NCI-H82 (cell line): ENCODE measurements at places on chromosomes 3 and 15.

- DNase-seq, result no peak
These were observed 109.4 kb downstream of the KLF13 start for GRCh38 chr15:31435912-31436628.

- peak; percentile 87 for DNase-seq
These were observed 793 bp downstream of the PCOLCE2 start for GRCh38 chr3:142888099-142888480.

- DNase-seq, result no peak
These were observed 25.3 kb downstream of the UBXN7 start for GRCh38 chr3:196406811-196407470.

DNA sequence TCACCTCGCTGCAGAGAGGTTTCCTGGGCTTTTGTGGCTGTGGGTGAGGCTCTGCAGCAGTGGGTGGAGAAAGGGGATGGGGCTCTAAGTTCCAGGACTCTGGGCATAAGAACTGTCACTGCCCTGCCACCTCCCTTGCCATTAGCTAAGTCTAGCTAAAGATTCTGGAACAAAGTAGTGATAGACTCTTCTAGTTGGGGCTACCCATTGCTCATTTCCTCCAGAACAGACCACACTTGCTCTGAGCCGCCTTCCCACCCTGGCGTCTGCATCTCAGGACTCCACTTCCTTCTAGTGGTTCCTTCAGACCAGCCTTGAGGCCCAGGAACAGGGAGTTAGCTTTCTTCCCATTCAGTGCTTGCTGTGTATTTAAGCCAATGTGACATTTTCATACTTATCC lies 7.5 kb downstream of the ARHGAP31 start:
- no peak for DNase-seq

DNA sequence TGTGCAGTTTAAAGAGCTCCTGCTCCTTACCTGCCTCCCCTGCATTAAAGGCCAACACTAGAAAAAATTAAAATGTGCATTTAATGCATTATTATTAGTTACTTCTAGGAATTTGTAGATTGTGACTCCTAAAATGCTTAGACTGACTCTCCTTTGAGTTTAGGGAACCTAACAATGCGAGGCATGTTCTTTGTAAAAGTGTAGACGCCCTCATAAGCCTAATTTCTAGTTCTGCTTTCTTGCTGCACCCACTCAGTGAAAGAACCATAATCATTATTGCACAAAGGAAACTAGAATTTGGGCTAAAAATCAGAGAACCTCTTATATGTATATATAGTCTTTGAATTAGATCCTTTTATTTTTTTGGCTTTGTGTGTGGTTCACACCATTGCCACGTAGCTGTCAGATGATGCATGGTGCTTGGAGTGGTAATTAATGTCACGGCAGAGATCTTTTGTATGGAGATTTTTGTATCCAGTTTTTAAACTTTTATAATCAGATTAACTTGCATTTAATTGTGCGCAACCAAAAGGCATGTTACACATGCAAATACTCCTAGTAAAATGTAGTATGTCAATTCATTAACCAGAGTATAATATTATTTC lies 710 bp downstream of the ABHD10 start:
- peak; percentile 54 for DNase-seq

DNA sequence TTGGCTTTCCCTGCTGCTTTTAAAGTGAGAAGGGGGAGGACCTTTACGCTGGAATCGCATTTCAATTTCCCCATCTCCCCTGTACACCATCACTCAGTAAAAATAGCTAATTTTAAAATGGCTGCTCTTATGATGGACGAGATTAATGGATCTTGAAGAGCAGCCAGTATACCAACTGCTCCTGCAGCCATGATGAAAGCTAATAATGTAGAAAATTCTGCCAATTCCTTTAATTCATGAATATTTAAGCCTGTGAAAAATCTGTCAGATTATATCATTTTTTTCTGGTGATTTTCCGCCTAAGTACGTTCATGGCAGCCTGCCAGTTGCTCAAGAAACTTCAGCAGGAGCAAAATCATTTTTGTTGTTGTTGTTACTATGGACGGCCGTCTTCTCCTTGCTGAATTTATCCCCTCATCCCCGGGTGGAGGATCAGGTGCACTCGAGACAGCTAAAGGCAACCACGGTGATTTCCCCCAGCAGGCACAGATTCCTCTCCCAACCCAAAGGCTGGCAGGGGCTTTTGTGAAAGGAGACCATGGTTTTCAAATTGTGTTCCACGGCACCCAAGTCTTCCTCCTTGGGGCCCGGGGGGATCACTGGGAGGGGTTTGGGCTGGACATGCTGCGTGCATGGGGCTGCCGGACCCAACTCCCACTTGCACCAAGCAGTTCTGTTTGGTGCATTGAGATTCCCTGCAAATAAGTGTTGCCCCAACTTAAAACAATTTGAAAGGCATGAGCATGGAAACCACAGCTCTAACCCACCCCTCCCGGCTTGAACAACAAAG lies 289.6 kb downstream of the UACA start:
- DNase-seq, result no peak

DNA sequence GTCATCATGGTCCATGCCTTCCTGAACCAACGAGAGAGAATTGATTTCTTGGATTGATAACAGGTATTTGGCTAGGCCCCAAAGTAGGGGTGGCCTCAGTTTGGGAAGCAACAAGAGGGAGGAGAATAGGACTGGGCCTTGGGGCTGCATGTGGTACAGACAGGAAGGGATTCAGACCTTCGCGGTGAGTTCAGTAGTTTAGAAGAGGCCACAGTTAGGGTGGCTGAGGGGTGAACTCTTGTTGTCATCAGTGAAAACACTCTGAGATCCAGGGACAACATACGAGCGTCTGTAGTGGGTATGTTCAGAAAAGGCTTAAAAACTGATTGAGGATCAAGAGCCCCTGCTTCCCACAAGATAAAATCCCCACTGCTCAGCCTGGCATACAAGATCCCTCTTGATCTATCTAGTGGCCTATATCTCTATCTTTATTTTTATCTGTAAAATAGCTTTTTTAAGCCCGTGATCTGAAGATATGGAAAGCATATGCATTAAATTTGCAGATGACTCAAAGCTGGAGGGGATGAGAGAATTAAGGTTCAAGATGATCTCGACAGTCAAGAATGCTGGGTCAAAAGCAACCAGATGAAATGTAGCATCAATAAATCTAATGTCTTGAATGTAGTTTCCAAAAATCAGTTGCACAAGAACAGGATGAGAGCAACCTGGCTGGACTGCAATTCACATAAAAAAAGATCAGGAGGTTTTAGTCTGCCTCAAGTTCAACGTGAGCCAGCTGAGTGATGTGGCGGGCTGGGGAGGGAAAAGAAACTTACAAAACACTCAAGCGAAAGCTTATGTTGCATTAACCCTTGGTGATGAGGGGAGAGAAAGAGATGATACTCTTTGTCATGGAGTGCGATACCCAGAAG lies 221.1 kb upstream of the TLE3 start:
- no peak for DNase-seq

- DNase-seq, result no peak
These were observed 100.2 kb upstream of the CFAP20DC start for GRCh38 chr3:59150039-59150438.

DNA sequence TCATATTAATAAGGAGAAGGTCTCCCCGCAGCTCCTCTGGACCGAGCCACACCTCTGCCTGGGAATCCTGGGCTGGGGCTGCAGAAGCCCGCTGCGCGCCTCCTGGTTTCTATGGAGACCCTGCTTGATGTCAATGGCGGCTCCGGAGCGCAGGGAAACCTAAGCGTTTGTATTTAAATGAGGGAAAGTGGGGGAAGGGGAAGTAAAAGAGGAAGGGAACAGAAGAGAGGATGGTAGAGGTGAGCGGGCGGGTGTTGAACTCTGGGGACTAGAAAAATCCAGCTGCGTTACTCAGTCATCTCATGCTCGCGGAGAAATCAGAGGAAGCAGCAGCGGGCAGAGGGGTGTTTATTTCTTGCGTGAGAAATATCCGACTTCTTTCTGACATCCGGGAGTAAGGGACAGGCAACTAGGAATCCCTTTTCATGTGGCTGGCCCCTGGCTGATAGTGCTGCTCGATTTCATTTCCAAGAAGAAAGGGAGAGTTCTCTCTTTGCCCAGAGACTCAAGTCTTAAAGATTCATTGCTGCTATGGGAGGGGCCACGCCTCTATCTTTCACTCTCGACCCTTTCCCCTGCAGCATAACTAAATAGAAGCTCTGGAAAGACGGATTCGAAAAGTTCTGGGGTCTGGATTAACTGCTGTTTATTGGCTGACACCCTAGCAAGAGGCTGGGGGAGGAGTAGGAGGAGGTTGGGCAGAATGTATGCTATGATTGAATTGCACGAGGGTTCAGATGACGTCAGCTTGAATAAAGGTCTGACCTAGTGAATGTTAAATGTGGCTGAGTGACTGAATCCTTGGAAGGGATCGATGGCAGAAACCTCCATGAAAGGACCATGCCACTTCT lies 110.5 kb upstream of the GAP43 start:
- peak; percentile 79 for DNase-seq

DNA sequence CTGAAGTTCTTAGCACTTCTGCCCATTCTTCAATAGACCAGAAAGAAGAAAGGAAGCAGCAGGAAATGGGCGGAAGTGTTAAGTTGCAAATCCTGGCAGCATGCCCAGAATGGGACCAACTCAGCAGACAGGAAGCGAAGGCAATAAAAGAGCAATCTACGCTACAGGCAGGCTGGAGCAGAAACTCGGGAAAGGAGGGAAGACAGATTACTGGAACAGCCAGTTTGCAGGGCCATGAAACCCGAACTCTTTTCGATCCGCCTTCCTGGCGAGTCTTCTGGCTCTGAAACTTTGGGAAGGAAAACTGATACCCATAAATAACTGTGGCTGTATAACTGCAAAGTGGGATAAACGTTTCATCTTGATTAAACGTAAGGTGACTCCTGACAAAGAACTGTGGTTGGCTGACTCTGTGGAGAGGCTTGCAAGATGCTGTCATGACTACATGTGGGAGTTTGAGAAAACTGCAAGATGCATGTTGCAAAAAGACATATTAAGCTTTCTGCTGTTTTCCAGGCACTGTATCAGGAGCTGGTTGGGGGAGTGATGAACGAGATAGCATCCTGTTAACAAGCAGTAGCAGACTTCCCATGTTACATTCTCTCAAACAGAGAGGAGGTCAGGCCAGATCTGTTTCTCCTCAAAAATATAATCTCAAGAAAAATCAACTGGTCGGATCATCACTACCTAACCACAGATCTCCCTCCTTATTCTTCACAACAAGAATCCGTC lies 67.8 kb downstream of the FMN1 start:
- DNase-seq, result peak; percentile 82

GRCh38 chr3:43959498-43960447 lies 269.0 kb downstream of the ABHD5 start:
- DNase-seq, result peak; percentile 87

- no peak for DNase-seq
These were observed 1.7 kb downstream of the B3GNT5 start for GRCh38 chr3:183254487-183255347.

DNA sequence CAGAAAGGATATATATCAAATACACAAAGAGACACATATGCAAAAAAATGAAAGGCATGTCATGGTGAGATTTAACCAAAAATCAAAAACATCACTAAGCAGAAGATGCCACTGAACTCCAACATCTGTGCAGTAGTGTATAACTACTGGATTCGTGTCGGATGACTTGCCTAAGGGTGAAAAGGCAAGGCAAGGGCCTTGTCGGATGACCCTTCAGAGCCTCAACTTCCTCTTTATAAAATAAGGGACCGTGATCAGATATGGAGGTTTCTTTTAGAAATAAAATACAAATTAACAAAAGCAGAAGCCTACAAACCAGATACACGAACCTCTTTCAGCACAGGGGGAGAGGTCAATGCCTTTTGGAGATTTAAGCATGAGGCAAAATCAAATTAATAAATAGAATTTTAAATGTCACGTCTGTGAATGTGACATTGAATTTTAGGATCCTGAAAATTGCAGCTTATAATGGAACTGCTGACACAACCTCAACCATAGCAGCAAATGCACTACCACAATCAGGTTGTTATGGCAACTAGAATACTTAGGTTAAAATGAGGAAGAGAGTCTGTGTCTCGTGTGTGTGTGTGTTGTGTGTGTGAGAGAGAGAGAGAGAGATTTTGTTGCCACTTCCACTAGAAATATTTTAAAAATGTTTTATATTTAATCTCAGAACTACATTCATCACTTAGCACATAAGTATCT lies 8.3 kb upstream of the CHRM5 start:
- no peak for DNase-seq

- DNase-seq, result peak; percentile 45
These were observed 2.5 kb downstream of the SHF start for GRCh38 chr15:45185069-45185779.

DNA sequence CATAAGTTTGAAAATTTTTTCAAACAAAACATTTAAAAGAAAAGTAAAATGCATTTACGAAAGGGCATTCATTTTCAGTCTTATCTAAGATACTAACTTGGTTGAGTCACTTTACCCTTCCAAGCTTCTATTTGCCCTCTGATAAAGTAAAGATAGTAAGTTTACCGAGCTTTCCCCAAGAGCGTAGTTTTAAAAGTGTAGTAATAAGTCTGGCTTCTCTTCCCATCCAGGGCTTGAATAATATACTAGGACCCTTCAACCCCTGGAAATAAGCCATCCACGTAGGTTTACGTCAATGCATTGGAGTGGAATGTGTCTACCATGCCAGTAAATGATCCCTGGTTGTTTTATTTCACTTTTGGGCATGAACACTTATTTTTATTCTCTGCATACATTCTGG lies 608.3 kb downstream of the NTRK3 start:
- no peak for DNase-seq

GRCh38 chr3:70856414-70857162 lies 544.1 kb upstream of the MDFIC2 start:
- no peak for DNase-seq

DNA sequence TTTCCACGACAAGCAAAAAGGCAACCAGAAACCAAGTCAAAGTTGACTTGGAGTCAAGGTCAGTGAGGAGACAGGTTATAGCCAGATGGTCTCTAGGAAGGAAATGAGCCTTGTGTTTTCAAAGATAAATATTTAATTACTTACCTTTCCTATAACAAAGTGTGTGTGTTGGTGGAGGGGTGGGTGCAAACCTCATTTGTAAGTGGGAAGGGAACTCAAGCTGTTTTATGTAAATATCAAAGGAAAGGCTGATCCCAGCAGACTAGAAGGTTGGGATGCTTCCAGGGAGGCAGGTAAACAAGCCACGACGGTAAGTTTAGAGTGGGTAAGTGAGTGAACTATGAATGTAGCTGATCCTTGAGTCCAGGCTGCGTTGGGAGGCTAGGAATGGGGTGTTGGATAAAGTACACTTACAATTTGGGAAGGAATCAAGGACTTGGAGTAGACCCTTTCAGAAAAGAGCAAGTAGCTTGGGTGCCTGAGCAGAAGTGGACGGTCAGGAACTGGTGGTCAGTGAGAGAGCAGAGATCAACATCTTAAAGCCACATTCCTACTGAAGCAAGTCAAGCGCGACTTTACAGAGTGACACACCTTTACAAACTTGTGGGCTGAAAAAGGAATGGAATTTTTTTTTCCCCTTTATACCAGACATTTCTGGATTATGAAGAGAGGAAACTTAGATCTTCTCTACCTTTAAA lies 82.0 kb upstream of the TBL1XR1 start:
- no peak for DNase-seq

GRCh38 chr3:14208977-14209394 lies 30.4 kb downstream of the LSM3 start:
- DNase-seq, result no peak
